CD4-positive, alpha-beta T cell treated with Interleukin-4 for 1 hour (primary cell): ENCODE measurements at places on chromosomes 3 and 15.

GRCh38 chr15:60905587-60905986 lies 323.5 kb downstream of the RORA start:
- DNase-seq, result peak; percentile 29

GRCh38 chr3:127392156-127392490 lies 104.3 kb upstream of the PRR20G start:
- no peak for DNase-seq

DNA sequence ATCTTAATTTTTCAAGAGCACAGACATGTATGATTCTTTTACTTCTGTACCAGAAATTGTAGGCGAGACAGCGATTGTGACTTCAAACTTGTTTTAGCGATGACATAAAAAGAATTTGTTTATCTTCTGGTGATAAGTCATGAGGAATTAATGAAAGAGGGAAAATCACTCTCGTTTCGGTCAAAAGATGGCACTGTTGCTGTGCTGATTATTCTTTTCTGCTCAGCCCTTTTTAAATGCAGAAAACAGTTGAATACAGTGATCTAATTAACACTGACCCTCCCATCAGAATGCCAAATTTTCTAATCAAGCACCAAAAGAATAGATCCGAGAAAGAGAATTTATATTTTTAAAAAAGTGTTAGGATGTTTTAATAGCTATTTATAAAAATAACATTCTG lies 52.6 kb downstream of the NSUN3 start:
- DNase-seq, result no peak

DNA sequence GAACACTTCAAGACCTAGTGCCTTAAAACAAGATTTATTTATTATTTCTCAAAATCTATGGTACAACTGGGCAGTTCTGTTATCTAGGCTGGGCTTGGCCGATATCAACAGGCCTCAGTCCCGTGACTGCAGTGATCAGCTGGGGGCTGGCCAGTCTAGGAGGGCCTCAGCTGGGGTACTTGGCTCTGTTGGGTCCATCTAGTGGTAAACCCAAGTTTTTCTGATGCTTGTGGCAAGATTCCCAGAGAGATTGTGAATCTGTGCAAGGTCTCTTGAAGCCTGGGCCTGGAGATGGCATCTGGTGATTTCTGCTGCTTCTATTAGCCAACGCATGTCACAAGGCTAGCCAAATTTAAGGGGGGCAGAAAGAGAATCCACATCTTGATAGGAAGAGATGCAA lies 482.4 kb upstream of the SGO1 start:
- no peak for DNase-seq

GRCh38 chr3:9397906-9398699 lies 688 bp downstream of the SETD5 start:
- peak; percentile 15 for DNase-seq
